ENCODE measurements at places on chromosomes 7 and 10. TPM values are rescaled to one million over a fixed set of nuclear protein-coding genes. Genes with fewer than 3 reads are reported as not detected.
A peak's percentile ranks its signal among the peaks of the same experiment; 100 is the strongest.

The EIF5AL1 gene
- 0.24 TPM for total RNA-seq

DNA sequence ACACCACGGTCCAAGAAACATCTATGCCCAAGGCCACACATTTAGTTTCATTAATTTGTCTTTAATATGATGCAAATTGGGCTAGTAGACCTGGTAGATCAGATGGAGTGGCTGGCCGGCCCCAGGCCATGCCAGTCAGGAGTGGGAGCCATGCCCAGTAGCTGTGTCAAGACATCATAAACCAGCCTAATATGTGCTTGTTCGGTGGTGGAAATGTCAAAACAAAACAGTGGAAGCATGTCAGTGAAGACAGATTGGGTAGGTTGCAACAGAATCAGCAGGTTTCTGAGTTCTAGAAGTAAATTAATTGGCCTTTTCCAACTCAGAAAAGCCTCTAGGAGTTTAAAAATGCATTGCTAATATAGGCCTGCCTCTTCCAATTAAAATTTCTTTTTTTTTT, 124.7 kb downstream of the NRP1 start:
- DNase-seq = no peak

DNA sequence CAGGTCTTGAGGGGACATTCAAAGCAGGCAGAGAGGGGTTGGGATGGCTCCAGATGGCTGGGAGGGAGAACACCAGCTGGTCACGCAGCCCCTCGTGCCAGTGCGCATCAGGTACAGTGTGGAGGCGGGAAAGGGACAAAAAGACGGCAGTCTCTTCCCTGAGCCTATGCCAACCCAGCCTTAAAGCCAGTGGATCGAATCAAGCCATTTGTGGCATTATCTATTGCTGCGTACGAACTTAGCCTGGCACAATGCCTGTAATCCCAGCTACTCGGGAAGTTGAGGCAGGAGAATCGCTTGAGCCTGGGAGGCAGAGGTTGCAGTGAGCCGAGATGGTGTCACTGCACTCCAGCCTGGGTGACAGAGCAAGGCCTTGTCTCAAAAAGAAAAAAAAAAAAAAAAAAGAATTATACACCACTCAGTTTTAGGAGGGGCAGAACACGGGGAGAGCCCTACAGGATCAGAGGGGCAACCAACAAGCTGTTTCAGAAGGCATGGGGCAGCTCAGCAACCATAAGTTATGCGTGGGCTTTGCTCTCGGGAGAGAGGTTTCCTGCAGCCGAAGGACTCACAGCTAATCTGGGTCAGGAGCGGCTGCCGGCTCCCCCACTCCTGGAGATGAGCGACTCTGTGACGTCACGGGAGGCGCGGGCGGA, 356 bp upstream of the NDUFB2 start:
- DNase-seq = no peak

The RNF32 gene
- total RNA-seq = 2.6 TPM

DNA sequence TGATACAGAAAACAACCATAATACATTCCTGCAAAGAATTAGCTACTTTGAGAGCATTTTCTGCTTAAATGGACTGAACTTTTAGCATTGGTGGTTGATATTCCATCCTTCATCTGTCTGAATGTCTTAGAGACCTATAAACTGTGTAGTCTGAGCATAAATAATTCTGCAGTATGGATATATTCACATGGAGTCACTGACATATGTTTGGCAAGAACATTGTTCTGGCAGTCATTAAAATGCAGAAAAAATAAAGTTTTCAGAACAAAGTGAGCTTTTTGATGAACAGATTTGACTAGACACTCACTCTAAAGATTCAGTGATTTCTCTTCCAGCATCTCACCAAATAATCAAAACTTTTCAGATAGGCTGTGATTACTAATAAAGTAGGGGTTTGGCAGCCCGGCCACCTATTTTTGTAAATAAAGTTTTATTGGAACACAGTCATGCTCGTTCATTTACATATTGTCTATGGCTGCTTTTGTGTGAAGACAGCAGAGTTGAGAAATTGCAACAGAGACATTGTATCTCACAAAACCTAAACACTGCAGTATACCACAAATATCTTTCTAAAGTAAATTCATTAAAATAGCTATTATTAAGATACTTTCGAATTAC, 44.1 kb upstream of the RAPGEF5 start:
- DNase-seq = no peak

- no peak for DNase-seq
Observed at GRCh38 chr10:114956466-114956865, 18.5 kb downstream of the TRUB1 start.

DNA sequence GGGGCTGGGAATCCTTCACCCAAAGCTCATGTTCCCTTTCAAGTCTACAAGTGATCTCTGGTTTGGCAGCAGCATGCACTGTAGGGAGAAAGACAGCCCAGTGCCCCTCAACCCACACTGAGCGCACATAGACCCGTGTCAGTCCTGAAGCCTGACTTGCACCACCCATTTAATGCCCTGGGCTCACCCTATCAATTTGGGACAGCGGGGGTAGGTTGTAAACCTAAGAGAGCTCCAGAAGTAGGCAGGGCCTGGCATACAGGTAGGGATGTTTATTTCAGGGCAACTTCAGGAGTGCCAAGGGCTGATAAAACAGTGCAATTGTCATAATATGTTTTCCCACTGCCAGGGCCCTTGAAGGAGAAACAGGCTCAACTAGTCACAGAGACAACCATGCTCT, 3.5 kb upstream of the ATP6V0E2 start:
- DNase-seq = no peak

The ORC5 gene
- total RNA-seq = 90.7 TPM

DNA sequence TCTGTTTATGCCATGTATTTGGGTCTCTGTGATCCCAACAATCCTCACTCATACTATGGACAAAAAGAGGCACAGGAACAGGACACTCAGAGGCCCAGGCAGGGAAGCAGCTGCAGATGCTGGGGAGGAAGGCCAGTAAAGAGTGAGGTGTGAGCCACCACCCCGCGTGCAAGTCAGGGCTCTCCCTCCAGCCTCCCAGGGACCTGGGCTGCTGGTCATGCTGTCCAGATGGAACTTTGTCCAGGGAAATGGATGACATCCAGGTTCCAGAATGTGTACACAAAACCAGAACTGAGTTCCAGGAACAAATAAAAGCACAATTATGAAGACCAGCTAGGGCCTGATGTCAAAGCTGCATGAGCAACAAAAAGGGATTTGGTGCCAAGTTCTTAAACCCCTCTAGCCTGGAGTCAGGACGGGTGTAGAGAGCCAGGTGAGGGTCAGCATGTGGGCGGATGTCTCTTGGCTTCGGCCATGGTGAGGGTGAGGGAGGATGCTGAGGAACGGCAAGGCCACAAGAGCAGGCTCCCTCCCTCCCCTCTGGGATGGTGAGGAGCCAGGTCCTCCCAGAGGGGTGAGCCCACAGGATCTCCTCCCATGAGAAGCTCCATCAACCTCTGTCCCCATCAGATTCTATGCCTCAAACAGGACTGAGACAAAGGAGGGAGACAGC, 739.7 kb downstream of the PARD3 start:
- DNase-seq = no peak

The GPR15LG gene
- not detected for total RNA-seq

- DNase-seq = no peak
Observed at GRCh38 chr10:73898730-73899410, 12.1 kb upstream of the PLAU start.

- no peak for DNase-seq
Observed at GRCh38 chr7:47128700-47129099, 453.2 kb downstream of the TNS3 start.

DNA sequence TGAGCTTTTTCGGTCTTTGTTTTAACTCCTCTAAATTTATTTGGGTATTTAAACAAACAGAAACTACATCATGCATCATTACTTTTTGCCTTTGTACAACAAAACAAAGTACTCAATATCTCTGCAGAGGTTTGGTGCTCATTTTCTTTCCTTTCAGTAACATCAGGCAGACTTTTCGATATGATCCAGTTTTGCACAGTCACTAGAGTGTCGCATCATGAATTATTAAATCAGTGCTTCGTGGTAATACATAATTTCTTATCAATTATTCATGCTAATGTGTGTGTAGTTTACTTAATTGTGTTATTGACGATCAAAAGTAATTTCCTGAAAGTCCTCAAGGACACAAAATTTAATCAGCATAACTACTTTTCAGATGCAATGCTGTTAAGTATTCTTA, 31.8 kb downstream of the DRGX start:
- no peak for DNase-seq

GRCh38 chr10:84510121-84510520, 181.7 kb downstream of the CCSER2 start:
- peak; percentile 27 for DNase-seq

DNA sequence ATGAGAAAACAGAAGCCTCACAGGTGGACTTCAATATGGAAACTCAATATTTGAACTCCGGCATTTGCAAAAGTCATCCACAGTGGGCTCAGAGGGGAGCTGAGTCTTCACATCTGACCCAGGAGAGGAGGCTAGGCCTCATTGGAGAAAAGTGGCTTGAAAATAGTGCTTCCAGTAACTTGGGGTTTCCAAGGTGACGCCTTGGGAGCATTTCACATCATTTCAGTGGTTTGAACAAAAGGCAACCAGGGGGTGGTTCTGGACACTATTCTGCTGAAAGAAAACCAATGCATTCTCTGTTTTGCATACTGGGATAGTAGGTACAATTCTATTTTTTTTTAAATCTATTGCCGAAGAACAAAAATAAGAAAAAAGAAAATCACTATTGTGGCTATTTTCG, 599.2 kb upstream of the POM121L12 start:
- no peak for DNase-seq

- DNase-seq = no peak
Observed at GRCh38 chr7:41503438-41503837, 199.5 kb downstream of the INHBA start.

DNA sequence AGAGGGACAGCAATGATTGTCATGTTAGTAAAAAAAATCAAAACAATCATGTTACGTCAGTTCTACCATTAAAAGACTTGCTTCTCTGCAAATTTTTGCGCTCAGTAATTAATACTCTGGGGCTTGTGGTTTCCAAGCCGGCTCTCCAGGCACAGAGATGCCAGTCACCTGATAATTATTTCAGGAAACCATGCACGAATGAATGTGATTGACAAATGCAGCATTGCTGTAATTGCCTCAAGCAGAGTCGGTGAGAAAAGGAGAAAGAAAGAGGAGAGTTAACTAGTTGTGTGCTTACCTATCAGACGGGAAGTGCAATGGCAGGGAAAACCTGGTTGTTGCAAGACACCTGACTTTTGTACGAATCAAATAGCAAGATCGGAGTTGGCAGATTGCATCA, 609.8 kb upstream of the MKI67 start:
- DNase-seq = no peak

GRCh38 chr10:3006093-3006492, 61.3 kb upstream of the PFKP start:
- DNase-seq = peak; percentile 30

The FAM131B gene
- total RNA-seq = not detected

- DNase-seq = no peak
Observed at GRCh38 chr10:130757821-130758489, 553.6 kb downstream of the TCERG1L start.

- no peak for DNase-seq
Observed at GRCh38 chr7:94997547-94997946, 90.2 kb downstream of the PPP1R9A start.

- no peak for DNase-seq
Observed at GRCh38 chr10:43998021-43998809, 349.5 kb upstream of the ZNF32 start.

DNA sequence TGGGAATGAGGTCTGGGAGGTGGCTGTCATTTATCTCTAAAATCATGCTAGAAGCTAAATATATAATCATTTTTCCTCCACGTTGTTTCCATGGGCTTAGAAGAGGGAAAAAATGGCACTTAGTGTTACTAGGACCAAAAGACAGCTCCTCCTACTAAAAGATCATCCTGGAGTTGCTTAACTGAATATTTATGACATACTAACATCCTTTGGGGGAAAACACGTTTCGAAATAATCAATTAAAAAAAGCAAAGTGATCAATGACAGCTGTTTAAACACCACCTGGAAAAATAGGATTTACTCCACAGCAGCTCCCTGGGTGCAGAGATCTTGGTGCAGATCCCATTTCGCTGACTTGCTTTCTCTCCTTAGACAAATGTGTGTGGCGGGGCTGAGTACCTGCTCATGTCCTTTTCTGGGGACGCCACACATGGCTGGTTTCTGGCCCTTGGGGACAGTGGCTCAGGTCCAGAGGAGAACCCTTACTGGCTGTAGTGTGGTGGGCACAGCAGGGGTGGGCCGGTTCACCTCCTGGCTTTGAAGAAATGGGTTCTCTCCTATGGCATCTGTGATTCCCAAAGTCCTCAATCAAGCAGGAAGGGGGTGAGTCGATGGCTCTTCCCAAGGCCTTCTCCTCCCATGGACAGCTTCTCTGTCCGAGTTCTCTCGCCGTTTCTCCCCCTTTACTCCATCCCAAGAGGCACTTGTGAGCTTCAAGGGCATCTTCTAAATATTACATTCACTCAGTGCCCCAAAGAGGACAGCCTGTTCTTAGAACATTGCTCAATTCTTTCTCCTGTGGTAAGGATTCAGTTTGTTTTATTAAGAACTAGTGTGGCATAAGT, 156.4 kb upstream of the KLF14 start:
- DNase-seq = no peak

DNA sequence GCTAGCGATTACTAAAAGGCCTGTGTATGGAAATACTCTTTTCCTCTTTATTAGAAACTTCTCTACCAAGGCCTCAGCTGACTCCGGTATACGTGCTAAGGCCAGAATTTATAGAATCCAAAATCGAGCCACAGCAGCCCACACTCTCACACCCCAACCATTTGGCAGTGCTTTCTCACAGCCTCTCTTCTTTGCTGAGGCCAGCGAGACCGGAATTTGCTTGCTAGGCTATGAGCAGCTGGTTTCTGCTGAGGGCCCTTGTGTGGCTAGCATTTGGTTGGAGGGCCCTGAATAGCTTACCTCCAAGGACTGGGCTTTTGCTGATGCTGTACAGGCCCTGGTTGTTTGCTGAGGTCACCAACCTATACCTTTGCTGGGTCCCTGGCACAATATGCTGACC, 46.1 kb downstream of the ITGB8 start:
- DNase-seq = no peak

The WDFY4 gene
- total RNA-seq = not detected

GRCh38 chr7:26087321-26088091, 64.5 kb upstream of the NFE2L3 start:
- no peak for DNase-seq

The STRIP2 gene
- 1.7 TPM for total RNA-seq

GRCh38 chr7:121480566-121481335, 84.6 kb upstream of the FAM3C start:
- no peak for DNase-seq

- DNase-seq = no peak
Observed at GRCh38 chr10:106866244-106866845, 298.2 kb downstream of the SORCS1 start.

DNA sequence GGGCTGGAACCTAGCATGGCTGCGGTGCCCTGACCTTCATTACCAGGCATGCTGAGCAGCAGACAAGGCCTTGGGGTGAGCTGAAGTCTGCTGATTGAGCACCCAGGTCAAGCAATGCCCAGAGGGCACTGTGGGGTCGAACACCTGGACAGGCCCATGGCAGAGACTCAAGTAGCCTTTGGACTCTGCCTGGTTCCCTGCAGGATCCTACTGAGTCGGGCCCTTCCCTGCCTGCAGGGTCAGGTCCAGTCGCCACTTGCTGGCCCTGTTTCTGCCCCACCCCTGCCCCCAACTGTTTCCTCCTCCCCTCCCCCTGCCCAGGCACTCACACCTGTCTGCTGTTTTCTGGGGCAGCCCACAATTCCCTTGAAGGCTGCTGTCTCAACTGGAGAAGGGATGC, 483.2 kb upstream of the MKI67 start:
- no peak for DNase-seq

The ADRB1 gene
- 0.30 TPM for total RNA-seq

Measured in Caki2 (cell line).